Bladder microvascular endothelial cell (primary cell): ENCODE measurements at places on chromosomes 2 and 18. TPM values are rescaled to one million over a fixed set of nuclear protein-coding genes. Genes with fewer than 3 reads are reported as not detected.

Gene ABCG5
- total RNA-seq: not detected in 2 replicates

Gene BCL2L11
- 6.0 and 33.1 TPM in 2 replicates for total RNA-seq

Gene TDRD15
- not detected in 2 replicates for total RNA-seq

Gene SCN3A
- 0.32 and 10.2 TPM in 2 replicates for total RNA-seq

Gene CD207
- 0.16 TPM in 1 of 2 replicates, not detected in the other for total RNA-seq

Gene CDH7
- under 0.01 TPM in 1 of 2 replicates, not detected in the other for total RNA-seq

Gene LYG1
- 0.49 and 0.57 TPM in 2 replicates for total RNA-seq

Gene UGT1A6
- not detected in 2 replicates for total RNA-seq

Gene ITGA6
- total RNA-seq: 271 and 414 TPM in 2 replicates

Gene RGPD6
- 25.9 and 55.1 TPM in 2 replicates for total RNA-seq

Gene TMEFF2
- total RNA-seq: under 0.01 and 0.06 TPM in 2 replicates

Gene IL36B
- total RNA-seq: not detected in 2 replicates

Gene MC5R
- not detected in 2 replicates for total RNA-seq

Gene CFC1
- total RNA-seq: not detected in 2 replicates

Gene ARHGEF4
- total RNA-seq: under 0.01 and 1.0 TPM in 2 replicates

Gene CAPN14
- total RNA-seq: under 0.01 and 0.13 TPM in 2 replicates

Gene IL37
- total RNA-seq: not detected in 2 replicates

Gene LNPK
- total RNA-seq: 3.9 and 10.6 TPM in 2 replicates

Gene MARCHF7
- 56.2 and 124 TPM in 2 replicates for total RNA-seq

Gene LCT
- under 0.01 TPM in 1 of 2 replicates, not detected in the other for total RNA-seq

Gene MOGAT1
- total RNA-seq: not detected in 2 replicates

Gene CDH20
- total RNA-seq: 0.13 and 0.16 TPM in 2 replicates

Gene SPEG
- total RNA-seq: 0.44 and 0.65 TPM in 2 replicates

Gene GKN2
- not detected in 2 replicates for total RNA-seq

Gene MAP3K19
- not detected in 2 replicates for total RNA-seq

Gene ATIC
- total RNA-seq: 9.9 and 35.7 TPM in 2 replicates

Gene TMEM17
- 0.65 and 1.1 TPM in 2 replicates for total RNA-seq

Gene GATA6
- total RNA-seq: 0.44 and 0.49 TPM in 2 replicates

Gene RAPH1
- 26.7 and 52.6 TPM in 2 replicates for total RNA-seq

Gene FN1
- total RNA-seq: 452 and 3,127 TPM in 2 replicates

Gene TRIM43
- total RNA-seq: not detected in 2 replicates

Gene HOXD8
- total RNA-seq: 12.6 and 13.1 TPM in 2 replicates

Gene RIT2
- total RNA-seq: not detected in 2 replicates

Gene SMCHD1
- total RNA-seq: 42.1 and 97.9 TPM in 2 replicates

Gene IRS1
- 0.06 and 0.16 TPM in 2 replicates for total RNA-seq

Gene UGGT1
- 48.9 and 82.3 TPM in 2 replicates for total RNA-seq

Gene CARF
- 1.9 and 3.5 TPM in 2 replicates for total RNA-seq
